ENCODE measurements at places on chromosomes 5 and 9.

- DNase-seq: peak; percentile 30
These were observed 7.7 kb downstream of the LPCAT1 start for GRCh38 chr5:1515921-1516571.

GRCh38 chr9:29968831-29969230, 2395.6 kb upstream of the C9orf72 start:
- no peak for DNase-seq

- DNase-seq: no peak
These were observed 88.9 kb downstream of the NUDT12 start for GRCh38 chr5:103473725-103474124.

DNA sequence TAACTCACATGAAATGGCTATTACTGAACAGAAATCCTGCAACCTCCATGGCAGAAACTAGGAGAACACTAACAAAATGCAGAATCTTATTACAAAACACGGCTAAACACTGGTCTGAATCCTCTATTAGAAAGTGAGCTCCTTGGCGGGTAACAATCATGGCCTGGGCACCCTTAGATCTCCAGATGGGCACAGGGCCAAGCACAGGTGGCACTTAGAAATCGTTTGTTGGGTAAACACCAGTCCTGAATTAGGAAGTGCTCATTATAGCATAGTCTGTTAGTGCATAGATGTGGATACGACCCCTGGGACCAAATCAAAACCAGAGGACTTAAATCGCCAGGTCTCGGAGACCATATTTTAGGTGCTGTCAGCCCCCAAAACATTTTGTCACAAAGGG, 14.4 kb downstream of the VDAC1 start:
- DNase-seq: no peak

DNA sequence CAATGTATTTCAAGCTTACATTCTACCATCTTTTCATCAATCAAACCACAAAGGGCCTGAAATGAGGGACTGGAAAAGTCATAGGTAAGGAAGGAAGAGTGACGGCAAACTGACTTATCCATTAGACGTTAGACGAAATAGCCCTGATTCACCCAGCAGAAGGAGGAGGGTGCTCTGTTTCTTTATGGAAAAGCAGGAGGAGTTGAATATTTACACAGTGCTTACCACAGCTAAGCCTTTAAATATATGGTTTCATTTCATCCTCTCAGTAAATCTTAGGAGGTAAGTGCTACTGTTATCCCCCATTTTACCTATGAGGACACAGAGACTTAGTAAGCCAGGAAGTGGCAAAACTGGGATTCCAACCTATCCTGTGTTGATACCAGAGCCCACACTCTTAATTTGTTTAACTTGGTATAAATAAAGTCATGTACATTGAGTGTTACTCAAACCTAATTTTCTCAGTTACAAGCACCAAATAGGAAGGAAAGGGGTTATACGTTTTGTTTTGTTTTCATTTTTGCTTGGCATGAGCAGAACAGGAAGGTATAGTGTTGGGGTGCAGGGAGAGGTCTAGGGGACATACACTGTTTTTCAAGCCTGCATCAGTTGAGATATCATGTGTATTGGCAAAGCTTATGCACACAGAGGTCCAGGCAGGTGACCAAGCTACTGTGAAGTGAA, 98.1 kb upstream of the IFNK start:
- no peak for DNase-seq

- DNase-seq: no peak
These were observed 45.8 kb upstream of the SEMA4D start for GRCh38 chr9:89543621-89544278.

DNA sequence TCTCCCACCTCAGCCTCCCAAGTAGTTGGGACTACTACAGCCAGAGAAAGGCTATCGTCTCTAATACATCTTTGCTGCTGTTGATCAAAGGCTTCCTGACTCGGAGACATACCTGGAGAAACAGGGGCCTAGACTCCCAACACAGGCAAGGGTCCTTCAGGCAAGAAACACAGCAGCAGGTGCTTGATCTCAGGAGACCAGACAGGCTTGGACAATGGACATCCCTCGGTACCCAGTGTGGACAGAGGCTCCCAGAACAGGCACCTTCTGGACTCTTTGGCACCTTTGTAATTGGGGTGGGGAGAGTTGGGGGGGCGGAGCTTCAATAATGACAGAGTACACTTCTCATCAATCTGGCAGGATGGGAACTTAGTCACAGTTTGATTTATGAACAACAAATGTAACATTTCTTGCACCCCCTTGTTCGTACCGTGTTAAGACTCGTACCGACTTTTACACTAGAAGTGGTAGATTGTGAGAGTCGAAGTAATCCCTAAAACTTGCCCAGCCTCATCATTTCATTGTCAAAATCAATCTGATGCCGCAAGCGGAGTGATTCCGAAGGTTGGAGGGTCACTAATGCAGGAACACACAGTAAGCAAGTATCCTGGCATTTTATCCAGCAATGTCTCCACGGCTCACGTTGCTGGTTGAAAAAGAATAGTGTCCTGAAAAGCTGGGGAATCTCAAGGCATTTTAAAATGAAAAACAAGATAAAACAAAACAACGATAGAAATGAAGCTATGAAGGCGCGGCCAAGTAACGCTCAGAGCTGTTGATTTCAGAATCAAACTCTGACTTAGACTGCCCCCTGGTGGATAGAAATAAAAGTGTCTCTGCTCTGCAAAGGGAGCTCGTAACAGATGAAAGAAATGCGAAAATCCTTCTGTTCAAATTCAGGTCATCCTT, 46.4 kb upstream of the STK32A start:
- DNase-seq: peak; percentile 60

DNA sequence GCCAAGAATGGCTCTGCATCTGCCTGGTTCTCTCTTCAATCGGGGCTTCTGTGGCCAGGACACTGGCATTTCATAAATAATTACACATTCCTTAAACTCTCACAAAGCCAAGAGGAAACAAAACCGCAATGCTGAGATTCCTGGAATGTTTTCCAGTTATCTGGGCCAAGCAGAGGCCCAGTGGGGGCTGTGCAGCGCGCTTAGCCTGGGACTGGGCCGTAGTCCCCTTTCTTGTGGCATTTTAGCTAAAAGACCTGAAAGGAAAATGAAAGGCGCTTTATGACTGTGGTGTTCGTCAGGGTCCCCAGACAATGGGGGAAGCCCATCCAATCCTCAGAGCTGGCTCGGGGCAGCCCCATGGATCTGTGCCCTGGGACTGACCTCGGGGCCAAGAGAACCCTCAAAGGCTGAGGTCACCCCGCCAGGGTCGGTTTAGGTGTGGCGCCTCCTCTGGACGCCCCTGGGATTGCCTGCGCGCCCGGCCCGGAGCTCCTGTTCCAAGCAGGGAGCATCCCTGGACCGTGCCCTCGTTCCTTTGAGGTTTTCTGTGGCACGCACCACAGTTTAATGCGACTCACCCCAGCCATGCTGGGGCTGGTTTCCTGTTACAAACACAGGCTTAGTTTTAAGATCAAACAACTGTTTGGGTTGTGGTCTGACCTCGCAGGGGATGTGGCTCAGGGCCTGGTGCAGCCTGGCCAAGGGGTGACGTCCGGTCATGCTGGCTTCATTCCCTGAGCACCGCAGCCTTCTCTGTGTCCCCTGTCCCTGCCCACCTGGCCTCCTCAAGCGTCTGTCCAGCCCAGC, 51.5 kb upstream of the NKD2 start:
- peak; percentile 95 for DNase-seq
